ENCODE measurements at places on chromosomes 7 and 10. TPM values are rescaled to one million over a fixed set of nuclear protein-coding genes. Genes with fewer than 3 reads are reported as not detected.

DNA sequence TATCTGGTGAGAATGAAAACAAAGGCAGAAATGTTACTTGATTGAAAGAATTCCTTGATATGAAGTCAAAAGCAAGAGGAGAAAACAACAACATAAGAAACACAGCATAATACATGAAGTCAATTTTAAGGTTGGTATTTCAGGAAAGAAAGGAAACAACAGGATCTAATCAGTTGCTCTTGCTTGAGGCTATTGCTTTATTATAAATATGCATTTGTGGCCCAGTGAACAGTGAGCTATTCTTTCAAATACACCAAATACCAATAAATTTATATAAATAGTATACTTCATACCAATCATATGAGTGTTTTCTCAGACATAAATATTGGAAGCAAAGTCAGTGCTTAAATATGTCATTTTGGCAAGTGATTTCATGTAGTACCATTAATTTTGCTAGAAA lies 806.6 kb downstream of the NXPH1 start:
- no peak for DNase-seq

GRCh38 chr10:46250898-46251856 lies 35.6 kb upstream of the ANTXRL start:
- DNase-seq = no peak

GRCh38 chr10:69968830-69969229 lies 83.8 kb upstream of the MACROH2A2 start:
- DNase-seq = no peak

GRCh38 chr7:10940704-10941355 lies 32.8 kb upstream of the PHF14 start:
- no peak for DNase-seq

DNA sequence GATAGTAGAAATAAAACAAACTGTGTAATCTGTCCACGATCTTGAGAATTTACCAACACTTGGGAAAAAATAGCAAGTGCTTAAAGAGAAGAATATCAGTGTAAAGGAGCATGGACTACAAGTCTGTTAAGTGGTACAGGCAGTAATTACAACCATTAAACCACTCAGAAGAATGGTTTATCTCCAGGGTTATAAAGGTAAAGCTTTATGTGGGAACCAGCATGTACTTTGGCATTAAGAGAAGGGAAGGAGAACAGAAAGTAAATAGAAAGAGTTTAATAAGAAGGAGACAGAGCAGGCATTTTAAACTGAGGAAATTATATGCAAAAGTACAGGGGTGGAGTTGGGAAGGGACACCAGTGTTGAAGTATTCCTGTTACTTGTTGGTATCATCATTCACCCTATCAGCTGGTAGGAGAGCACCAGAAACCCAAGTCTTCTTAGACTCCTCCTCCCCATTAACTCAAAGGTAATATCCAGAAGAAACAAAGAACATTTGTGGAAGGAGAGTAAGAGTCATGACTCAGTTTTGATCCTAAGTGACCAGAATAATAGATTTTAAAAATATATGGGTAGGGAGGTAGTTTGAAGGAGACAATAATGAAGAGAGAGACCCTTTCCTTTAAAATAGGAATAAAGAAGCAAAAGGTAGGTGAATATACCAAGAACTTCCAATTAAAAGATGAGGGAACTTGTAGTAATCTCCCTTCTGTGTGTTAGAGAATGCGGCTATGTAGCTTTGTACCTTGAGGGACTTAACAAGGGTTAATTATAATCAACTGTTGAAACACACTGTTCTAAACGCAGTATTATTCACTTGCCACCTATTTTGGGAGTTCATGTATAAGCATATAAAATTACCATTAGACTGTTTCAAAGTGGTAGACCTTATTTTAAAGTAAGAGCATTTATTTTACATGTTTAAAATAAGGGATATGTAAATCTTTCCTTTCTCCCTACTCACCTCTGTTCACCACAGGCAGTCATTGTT lies 92.1 kb upstream of the STRIP2 start:
- no peak for DNase-seq

- peak; percentile 62 for DNase-seq
Measured at GRCh38 chr7:124032369-124033094, at the start of gene TMEM229A. Gene TMEM229A, minus strand, starts transcription at chr7:124033067. Its CDS starts 64 bp downstream, at chr7:124033003.

DNA sequence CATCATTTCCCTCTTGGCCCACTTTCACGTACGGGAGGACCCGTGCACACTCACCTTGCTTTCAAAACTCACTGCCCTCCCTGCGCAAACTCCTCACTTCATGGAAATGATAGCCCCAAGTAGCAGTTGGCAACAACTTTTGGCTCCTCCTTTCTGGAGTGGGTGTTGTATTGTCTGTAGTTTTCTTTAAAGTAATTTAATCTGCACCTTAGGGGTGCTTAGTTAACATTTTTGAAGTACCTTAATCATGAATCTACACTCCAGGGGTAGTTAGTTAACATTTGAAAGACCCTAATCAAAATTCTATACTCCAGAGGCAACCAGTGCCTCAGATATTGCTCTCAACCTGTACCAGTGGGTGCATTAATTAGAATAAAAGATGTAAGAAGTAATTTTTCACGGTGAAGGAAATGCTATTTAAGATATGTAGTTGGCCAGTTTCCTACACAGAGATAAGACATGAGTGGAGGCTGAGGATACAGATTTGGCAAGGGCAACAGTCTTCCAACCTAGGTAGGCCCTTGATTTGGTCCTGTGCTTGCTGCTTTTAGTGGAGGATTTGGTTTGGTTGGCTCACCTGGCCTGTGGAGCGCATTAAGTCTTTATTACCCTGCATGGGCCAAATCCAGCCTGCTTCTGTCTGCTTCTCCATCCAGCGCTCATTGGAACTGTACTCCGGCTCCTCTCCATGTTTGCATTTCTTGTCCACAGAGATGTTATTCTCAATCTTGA lies 93.0 kb downstream of the EXOC4 start:
- DNase-seq = no peak

- DNase-seq = no peak
Measured at GRCh38 chr10:112706577-112706976, 243.5 kb upstream of the TCF7L2 start.

GRCh38 chr10:110566472-110567200 lies 859 bp upstream of the SMC3 start:
- peak; percentile 40 for DNase-seq

- DNase-seq = no peak
Measured at GRCh38 chr10:104778371-104778770, 137.3 kb downstream of the SORCS3 start.

DNA sequence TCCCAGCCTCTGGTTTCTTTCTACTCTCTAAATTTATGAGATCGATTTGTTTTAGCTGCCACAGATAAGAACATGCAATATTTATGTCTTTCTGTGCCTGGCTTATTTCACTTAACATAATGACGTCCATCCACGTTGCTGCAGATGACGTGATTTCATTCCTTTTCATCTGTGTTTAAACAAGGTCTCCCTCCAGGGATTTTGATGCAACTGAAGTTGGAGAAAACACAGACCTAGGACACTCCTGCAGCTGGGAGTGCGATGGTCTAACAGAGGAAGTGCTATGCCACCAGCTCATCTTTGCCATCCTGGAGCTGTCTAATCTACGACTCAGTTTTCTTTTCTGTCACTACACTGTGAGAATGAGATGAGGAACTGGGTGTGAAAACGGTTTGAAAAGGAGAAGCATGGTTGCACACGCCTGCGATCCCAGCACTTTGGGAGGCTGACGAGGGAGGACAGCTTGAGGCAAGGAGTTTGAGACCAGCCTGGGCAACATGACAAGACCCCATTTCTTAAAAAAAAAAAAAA lies 1.5 kb upstream of the KCTD7 start:
- no peak for DNase-seq

DNA sequence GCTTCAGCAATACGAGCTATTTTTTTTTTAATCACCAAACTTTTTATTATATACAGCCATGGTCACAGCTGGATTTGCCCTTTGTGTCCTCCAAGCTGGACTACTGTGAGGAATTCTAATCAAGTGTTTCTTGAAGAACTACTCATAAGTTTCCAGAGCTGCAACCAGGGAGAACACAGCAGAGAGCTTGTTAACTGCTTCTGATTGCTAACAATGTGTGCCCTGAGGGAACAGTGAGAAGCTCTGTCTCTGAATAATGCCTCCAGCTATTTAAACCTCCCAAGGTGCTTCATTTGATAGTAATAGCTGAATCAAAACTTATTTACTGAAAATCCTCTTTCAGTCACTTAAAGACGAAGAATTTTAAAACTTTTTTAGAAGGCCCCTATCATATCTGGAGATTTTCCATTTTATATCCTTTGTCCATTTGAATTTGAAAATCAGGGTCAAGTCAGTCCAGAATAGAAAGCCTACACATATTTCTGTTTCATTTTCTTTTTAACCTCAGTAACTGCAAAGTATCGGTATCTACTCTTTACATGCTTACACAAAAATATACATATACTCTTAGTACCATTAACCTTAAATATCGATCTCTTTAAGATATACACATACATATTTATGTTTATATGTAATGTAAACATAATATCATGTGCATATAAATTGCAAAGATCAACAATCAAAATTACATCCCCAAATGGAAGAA lies 1024.2 kb downstream of the GRM8 start:
- DNase-seq = no peak

DNA sequence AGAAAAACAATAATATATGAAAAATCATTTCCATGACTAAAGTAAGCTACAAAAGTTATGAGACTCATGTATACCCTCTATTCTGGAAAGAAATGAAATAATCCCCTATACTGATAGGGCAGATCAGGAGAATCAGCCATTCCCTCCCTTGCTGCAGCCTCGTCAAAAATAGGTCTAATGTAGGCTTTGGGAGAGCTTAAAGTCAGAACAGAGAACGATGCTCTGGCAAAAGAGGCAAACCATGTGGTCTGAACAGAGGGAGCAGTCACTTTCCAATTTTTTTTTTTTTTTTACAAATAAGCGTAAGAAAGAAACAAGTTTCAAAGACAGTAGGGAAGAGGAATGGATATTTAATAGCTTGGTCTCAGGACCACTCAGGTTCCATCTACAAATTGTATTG lies 462.2 kb upstream of the LRRTM3 start:
- DNase-seq = no peak

GRCh38 chr10:124289851-124290795 lies 128.6 kb downstream of the OAT start:
- no peak for DNase-seq

DNA sequence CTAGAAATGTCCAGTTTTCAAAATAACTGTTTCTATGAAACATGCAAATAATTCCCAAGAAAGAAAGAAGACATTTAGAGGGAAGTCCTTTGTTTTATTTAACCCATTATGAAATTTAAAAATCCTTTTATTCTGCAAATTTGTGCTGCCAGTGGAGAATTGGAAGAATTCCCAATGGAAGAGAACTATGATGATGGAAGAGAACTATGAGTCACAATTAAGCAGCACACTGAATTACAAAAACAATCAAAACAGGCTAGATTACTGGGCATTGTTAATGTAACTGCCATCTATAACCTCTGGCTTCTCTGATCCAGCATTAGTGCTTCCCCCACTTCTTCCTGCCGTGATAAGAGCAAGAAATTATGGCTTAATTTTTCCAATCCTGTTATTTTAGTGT lies 126.2 kb upstream of the FEZF1 start:
- DNase-seq = no peak

GRCh38 chr7:37352974-37353948 lies 95.4 kb downstream of the ELMO1 start:
- no peak for DNase-seq

DNA sequence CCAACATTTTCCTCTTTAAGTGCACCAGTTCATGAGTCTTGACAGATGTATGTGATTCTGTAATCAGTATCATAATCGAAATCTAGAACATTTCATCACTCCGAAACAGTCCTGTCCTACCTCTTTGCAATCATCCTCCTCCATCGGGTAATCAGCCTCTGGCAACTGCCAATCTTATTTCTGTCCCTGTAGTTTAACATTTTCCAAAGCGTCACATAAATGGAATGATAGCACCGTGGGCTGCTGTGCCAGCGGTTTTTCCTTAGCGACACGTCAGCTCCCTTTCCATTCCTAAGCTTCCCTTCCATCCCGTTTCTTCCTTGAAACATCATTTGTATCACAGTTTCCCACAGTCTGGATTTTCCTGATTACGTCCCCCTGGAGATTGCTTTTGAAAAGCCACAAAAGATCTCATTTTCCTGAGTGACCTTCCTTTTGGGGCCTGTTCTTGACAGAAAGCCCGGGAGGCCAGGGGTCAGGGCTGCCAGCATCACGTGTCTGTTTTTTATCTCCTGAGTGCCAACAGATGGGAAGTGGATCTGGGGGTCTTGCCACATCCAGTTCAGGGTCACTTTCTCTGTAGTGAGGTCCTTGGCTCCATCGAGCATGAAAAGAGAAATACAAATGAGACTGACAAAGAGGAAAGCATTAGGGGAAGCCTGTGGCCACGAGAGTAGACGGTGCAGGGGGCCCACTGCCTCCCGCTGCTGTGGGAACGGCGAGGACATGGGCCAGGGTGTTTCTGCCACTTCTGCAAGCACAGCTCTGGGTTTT lies 31.6 kb downstream of the TMEM120A start:
- DNase-seq = no peak

Gene C10orf53
- not detected for total RNA-seq

Gene ZNF804B
- not detected for total RNA-seq

Gene TMEM229A
- not detected for total RNA-seq

Gene ASB10
- total RNA-seq = not detected
